ENCODE measurements at places on chromosomes 2 and 18.
A peak's percentile ranks its signal among the peaks of the same experiment; 100 is the strongest.

GRCh38 chr18:49591271-49591670, 29.4 kb downstream of the LIPG start:
- no peak for DNase-seq

GRCh38 chr18:49460976-49461601, 644 bp upstream of the DYM start:
- DNase-seq: no peak

DNA sequence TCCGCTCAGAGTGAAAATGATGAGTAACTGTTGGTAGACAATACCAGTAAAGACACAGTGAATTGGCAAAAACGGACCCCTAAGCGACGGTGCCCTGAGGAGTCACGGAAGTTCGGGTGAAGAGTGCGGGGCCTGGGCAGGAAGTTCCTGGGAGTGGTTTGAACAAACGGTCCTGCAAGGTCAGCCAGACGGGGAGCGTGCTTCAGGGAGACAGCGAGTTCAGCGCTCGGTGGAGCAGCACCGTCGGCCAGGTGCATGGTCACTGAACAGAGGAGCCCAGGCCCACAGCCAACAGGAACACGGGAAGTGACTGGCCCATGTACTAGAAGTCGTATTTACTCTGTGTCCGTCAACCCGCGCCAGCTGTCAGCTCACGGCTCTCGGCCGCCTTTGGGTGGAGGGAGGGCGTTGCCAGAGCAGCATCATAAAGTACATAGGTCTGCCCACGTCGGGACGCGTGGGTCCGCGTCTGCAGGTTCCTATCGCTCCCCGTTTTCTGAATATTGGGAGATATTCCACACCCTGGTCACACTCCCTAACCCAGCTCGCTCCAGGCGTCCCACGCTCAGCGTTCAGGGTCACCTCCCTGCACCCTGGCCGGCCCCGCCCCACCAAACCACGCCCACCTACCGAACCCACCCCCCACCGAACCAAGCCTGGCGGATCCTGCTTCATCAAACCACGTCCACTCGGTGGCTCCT, 75.6 kb upstream of the UXS1 start:
- DNase-seq: peak; percentile 39

- no peak for DNase-seq
Observed at GRCh38 chr2:147826278-147827087, 18.3 kb upstream of the ACVR2A start.

GRCh38 chr2:12302140-12302539, 414.6 kb upstream of the TRIB2 start:
- DNase-seq: no peak

GRCh38 chr18:13608791-13609532, 117.4 kb downstream of the FAM210A start:
- peak; percentile 27 for DNase-seq

DNA sequence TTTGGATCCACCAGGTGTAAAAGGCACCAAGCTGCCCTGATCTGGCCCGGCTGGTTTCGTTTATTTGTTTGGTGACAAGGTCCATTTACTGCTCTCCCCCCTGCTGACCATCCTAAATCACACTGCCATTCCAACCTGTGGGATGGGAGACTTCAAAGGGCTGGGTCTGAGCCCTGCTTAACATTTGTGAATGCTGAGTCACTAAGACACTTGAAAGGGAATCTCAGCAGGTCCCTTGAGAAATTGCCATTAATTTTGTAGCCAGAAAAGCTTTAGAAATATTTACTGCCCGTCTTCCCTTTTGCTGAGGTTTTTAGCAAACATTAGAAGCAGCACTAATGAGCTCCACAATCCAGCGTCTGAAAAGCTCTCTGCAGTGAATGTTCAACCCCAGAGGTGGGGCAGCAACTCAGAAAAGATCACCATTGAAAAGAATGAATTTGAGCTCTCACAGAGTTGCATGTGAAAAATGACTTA, 133.8 kb downstream of the ARL4C start:
- no peak for DNase-seq

DNA sequence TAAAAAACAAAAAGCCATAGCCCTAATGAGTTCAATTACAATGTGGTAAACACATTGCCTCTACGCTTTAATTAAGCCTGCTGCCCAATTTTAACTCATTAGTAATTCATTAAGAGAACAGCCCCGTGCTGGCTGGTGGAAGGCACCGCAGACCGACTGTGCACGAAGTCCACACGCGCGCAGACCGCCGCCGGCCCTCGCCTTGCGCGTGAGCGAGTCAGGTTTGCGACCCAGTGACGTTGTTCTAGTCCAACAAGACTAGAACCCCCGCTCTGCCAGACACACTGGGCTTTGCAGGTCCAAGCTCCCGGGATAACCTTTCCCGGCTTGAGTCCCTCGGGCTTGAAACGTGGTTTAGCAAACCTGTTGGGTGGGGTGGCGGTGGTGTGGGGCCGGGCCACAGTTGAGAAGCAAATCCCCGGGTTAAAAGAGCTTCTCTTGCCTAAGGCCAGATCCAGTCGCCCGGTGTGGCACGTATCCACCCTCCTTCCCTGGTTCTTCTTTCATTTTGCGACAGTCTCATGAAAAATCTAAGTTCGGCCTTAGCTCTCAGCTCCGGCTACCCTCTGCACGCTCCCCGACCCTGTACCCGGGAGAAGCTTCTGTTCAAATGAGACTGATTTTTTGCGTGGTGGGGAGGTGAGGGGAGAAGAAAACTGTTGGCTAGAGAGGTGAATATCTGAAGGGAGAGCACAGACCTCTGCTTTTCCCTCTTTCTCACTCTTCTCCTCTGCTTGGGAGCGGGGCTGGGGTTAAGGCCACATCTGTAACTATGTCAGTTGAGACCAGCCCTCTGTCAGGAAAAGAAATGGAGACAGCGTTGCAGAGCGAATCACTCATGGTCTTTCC, 11.1 kb upstream of the SKOR2 start:
- no peak for DNase-seq

DNA sequence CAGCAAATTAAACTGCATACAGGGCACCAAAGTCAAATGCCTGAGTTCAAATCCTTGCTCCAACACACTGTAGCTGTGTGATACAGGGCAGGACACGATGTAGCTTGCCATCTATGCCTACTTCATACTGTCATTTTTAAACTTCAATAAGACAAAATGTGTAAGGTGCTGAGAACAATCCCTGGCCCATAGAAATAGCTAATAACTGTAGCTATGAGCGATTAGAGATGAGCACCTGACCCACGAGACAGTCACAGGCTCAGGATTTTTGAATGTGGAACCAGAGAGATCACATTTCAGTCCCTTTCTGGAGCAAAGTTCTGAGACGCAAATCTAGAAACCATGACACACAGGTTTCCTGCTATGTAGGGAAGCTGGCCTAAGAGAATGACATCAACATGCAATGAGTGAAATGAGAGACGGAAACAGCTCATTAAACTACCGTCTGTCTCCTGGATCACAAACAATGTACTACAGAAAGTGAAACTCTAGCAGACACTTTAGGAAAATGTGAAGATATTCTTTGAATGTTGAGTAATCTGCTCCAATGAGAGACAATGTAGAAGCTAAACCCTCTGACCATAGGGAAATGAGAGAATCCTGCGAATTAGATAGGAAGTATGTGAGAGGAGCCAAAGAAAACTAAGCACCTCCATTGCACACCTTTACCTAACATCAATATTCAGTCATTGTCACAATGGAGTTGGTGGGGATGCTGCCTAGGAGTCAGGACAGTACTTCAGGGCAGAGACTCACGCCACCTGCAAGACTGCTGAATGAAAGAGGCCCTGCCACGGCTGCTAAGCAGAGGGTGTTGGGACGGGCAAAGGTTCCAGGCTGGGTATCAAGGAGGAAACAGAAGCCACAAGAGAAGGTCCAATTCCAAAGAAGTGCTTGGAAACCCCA, 25.5 kb downstream of the B4GALT6 start:
- no peak for DNase-seq

GRCh38 chr2:241818229-241818942, 9.4 kb downstream of the NEU4 start:
- no peak for DNase-seq

DNA sequence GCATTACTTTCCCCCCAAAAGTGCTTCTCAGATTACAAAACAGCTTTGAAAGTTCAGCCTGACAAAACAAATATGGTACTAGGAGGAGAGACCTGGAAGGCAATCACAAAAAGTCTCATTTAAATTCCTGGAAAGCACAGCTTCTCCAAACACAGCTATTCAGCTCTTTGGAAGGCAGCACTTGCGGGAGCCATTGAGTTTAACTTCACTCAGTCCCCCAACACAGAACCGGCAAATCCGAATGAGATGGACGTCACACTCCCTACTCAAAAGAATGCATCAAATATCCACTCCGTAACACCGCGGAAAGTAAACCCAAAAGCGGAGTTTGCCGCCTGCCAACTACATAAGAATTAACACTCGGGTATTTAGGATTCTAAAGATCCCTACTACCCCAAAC, 638 bp downstream of the ST6GAL2 start:
- DNase-seq: no peak

DNA sequence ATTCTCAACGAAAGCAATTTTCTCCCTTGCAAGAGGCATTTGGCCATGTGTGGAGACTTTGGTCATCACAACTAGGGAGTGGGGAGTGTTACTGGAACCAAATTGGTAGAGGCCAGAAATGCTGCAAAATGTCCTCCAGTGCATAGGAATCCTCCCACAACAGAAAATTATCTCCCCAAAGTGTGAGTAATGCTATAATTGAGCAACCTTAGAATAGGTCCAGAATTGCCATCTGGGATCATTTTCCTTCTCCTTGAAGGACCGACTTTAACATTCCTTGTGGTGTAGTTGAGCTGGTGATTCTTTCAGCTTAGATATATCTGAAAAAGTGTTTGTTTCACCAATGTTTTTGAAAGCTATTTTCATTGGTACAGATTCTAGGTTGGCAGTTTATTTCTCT, 111.2 kb upstream of the SMIM21 start:
- DNase-seq: no peak
